PC-9 (cell line): ENCODE measurements at places on chromosomes 3 and 15. TPM values are rescaled to one million over a fixed set of nuclear protein-coding genes. Genes with fewer than 3 reads are reported as not detected.

- DNase-seq: no peak
These were observed 552.9 kb upstream of the SUCLG2 start for GRCh38 chr3:68207327-68207726.

DNA sequence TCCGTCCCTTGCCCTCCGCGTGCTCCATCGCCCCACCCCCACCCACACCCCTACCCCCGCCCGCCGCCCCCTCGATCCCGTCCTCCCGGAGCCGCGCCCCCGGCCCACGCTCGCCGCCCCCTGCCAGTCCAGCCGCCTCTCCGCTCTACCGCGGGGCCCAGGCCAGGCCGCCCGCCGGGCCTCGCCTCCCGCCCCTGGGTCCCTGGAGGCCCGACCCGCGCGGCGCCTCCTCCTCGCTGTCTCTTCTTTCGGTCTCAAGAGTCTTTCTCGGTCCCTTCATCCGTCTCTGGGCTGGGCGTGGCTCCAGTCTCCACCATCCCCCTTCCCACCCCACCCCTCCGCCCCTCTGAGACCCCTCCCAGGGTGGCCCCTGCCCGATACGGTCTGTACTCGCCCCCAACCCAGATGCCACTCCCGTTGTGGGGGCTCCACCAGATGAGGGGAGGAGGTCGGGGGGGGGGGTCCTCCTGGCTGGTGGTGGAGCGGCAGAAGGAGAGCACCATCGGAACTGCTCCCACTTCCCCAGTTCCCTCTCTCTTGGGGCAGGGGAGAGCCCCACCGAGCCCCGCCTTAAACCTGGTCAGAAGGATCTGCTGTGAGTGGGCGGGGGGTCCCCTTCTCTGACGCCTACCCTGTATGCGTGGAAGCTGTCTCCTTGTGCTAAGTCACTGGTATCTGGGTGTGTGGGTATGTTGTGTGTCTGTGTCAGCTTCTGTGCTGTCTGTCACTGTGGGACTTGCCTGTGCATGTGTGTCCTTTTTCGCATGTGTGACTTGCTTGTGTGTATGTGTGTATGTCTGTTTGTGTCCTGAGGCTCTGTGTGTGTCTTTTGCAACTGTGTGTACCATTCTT, 1.0 kb downstream of the PRKCD start:
- DNase-seq: no peak

GRCh38 chr15:65824941-65825544, 33.0 kb upstream of the DENND4A start:
- no peak for DNase-seq

GRCh38 chr3:161371441-161372320, at the start of gene SPTSSB:
Gene SPTSSB, minus strand, starts transcription at chr3:161371517. Its CDS starts 25,194 bp downstream, at chr3:161346323.
- peak; percentile 84 for DNase-seq

DNA sequence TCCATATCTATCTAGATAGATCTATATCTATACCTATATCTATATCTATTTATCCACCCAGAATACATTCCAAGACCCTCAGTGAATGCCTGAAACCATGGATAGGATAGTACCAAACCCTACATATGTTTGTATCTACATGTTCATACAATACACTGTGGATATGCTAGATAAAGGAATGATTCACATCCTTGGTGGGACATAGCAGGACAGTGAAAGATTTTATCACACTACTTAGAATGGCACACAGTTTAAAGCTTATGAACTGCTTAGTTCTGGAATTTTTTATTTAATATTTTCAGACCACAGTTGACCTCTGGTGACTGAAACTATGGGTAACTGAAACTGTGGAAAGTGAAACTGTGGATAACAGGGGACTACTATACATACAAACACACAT, 198.8 kb upstream of the TTC14 start:
- no peak for DNase-seq

GRCh38 chr3:59321881-59322540, 272.2 kb upstream of the CFAP20DC start:
- no peak for DNase-seq

DNA sequence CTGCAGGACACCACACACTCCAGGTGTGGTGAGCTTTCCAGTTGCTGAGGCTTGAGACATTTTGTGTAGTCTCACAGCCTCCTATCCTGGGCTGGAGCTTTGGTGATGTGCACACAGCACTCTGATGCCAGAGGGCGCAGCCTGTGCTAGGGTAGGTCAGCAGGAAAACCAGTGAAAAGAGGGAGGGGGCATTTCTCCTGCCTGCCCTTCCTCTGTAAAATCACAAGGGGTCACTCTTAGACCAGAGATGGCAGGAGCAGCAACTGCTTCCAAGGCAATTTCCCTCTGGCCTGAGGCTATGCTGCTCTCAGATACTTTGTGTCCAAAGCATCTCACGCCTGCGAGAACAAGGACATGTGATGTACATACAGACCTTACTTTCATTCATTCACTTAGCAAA, 16.5 kb upstream of the MUSTN1 start:
- peak; percentile 44 for DNase-seq

DNA sequence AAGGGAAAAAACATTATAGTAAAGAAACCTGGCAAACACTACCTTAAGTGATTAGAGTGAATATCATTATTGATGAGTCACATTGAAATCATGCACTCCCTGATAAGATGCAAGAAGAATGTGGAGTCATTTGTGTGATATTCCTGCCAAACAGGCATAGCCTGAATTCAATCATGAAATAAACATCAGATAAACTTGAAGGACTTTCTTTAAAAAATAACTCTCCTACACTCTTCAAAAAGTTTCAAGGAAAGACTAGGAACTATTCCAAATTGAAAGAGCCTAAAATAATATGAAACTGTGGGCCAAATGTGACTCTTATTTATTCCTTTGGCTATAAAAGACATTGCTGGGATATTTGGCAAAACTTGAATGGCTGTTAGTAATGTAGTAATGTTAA, 625.7 kb upstream of the LMCD1 start:
- peak; percentile 62 for DNase-seq

- peak; percentile 51 for DNase-seq
These were observed 149.9 kb upstream of the RASGRP1 start for GRCh38 chr15:38714309-38715072.

- DNase-seq: no peak
These were observed 49.4 kb downstream of the TM2D3 start for GRCh38 chr15:101602801-101603200.

GRCh38 chr3:98784042-98784441, 20.9 kb downstream of the ST3GAL6 start:
- DNase-seq: no peak

- no peak for DNase-seq
These were observed 43.7 kb downstream of the MAGI1 start for GRCh38 chr3:65995030-65995429.

GRCh38 chr15:88132499-88132898, 124.0 kb downstream of the NTRK3 start:
- no peak for DNase-seq

DNA sequence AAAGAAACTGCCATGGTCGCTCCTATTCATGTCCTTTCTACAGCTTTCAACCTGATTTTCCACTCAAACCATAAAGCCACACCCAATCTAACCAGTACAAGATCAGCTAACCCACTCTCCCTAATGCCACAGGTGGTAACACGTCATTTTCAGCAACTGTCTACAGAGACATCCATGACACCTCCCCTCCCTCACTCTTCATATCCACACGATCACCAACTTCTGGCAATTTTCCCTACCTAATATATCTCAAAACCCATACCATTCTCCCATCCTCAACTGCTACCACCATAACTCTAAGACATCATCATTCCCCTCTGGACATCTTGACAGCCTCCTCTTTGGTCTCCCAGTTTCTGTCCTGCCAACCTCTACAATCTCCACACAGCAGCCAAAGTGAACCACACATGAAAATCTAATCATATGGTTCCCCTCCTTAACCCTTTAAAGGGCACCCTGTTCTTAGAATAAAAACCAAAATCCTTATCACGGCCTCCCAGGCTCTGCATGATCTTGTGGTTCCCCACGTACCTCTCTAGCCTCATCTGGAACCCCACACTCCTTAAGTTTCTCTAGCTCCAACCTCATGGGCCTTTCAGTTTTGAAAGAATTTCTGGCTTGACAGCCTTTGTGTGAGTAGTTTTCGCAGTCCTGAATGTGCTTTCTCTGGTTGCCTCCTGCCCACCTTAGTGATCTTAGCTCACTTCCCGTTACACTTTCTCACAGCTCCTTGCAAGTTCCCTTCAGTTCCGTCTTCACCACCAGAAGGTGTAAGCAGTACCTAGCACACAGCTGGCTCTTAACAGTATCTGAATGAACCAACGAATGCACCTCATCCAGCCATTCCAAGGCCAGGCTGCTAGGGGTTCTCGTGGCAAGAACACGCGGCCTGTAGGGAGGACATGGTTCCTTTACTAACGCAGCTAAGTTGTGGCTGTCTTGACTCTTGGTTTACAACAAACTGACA, 33.4 kb downstream of the SPINK8 start:
- no peak for DNase-seq

- DNase-seq: no peak
These were observed 69.9 kb downstream of the TMCO5A start for GRCh38 chr15:38004218-38004861.

DNA sequence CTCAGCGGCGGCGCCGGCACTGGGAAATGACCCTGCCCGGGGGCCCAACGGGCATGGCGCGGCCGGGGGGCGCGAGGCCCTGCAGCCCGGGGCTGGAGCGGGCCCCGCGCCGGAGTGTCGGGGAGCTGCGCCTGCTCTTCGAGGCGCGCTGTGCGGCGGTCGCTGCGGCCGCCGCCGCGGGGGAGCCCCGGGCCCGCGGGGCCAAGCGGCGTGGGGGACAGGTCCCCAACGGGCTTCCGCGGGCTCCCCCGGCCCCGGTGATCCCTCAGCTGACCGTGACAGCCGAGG, 172 bp downstream of the ITPKA start:
- DNase-seq: no peak

- DNase-seq: no peak
These were observed 26.9 kb upstream of the NR2F2 start for GRCh38 chr15:96303503-96304056.

DNA sequence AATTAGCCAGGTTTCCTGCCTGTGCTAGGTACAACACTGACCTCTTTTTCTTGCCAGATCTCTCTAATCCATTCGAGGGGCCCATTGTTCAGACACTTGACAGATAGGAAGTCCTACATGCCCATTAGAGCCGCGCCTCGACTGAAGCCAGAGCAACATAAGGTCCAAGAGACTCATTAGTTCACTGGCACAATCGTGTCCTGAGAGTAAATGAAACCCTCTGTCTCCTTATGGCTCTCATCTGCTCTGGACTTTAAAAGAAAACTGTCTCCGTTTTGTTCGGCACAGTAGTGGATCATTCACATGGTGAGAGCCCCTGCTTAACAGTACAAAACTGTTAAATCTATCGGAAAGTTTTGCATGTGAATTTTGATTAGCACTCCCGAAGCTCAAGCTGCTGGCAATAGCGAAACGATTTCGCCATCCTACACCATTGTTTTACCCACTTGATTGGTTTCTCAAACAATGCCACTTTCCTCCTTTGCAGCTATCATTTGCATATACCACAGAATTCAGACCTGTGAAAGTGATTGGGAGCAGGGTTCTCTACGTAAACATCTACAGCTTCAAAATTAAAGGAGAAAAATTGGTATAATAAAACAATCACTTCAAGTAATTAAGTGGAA, 19.0 kb upstream of the C15orf61 start:
- DNase-seq: no peak

GRCh38 chr15:82970078-82970686, 15.8 kb upstream of the RAMAC start:
- no peak for DNase-seq

DNA sequence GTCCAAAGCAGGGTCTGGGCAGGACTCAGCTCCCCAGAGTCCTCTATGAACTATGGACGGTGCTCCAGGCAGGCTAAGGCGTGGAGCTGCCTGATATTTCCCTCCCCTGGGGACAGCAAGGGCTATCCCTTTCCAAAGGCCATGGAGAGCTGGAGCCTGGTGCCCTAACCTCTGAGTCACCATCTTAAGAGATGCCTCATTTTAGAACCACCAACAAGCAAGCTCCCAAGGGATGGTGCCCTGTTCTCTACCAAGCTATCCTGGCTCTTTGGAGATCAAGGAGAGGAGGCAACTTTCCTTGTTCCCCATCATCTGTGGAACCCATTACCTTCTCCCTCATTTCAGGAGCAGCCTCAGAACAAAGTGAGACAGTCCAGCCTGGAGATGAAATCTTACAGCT, 15.7 kb downstream of the STARD5 start:
- no peak for DNase-seq

GRCh38 chr3:100245136-100245535, 15.7 kb upstream of the TBC1D23 start:
- DNase-seq: no peak

DNA sequence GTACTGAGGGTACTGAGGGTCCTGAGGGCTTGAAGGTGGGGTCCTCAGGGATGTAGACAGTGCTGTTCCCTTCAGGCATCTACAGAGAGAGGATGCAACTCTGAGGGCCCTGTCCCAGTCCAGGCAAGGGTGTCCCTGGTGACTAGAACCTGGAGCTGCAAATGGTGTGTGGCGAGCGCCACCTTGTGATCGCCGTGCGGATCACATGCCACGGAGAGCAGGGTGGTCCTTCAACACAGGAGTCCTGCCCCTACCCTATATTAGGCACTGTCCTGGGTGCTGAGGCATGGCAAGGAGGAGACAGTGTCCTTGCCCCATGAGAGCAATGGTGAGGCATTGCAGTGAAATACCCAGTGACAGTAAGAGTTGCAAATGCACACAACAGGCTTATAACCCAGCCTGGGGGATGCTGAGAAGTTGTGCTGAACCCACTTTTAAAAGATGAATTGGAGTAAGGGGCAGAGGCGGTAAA, 23.6 kb downstream of the RHCG start:
- DNase-seq: peak; percentile 69

GRCh38 chr3:197225579-197225978, 72.8 kb downstream of the DLG1 start:
- DNase-seq: no peak

DNA sequence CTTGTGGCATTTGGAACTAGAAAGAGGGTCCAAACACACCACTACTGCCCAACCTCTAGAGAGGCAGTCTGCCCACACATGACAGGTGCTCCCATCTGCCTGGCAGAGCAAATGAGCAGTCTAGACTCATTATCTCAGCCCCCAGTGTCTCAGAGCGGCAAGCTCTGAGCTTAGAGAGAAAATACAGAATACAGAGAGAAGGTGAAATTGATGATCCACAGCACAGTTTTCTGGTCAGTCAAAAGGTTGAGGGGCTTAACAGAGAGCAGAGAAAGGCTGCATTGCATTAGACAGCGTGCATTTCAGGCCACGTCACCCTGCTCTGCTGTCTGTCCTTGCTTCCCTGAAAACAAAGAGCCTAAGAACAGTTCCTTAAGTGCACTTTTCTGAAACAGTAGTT, 135.1 kb downstream of the KCNMB2 start:
- no peak for DNase-seq

- no peak for DNase-seq
These were observed 85.6 kb downstream of the LPP start for GRCh38 chr3:188239577-188239976.

GHSR gene
- not detected in 2 replicates for total RNA-seq

RYR3 gene
- 0.15 and 0.25 TPM in 2 replicates for total RNA-seq

FAM81A gene
- total RNA-seq: 7.0 TPM in 2 replicates

CPEB1 gene
- total RNA-seq: not detected in 2 replicates

LSAMP gene
- total RNA-seq: not detected in 2 replicates

SMCO1 gene
- not detected in 2 replicates for total RNA-seq

STIMATE gene
- 16.8 and 19.7 TPM in 2 replicates for total RNA-seq

GOLGA6A gene
- 1.2 TPM in 1 of 2 replicates, not detected in the other for total RNA-seq

MOBP gene
- total RNA-seq: not detected in 2 replicates

ARL14 gene
- 13.0 and 17.6 TPM in 2 replicates for total RNA-seq

SAMMSON gene
- not detected in 2 replicates for total RNA-seq
